CD14-positive monocyte (primary cell): ENCODE measurements at places on chromosomes 2 and 18.

- DNase-seq: no peak
Measured at GRCh38 chr2:231394211-231395141, 1.0 kb upstream of the B3GNT7 start.

DNA sequence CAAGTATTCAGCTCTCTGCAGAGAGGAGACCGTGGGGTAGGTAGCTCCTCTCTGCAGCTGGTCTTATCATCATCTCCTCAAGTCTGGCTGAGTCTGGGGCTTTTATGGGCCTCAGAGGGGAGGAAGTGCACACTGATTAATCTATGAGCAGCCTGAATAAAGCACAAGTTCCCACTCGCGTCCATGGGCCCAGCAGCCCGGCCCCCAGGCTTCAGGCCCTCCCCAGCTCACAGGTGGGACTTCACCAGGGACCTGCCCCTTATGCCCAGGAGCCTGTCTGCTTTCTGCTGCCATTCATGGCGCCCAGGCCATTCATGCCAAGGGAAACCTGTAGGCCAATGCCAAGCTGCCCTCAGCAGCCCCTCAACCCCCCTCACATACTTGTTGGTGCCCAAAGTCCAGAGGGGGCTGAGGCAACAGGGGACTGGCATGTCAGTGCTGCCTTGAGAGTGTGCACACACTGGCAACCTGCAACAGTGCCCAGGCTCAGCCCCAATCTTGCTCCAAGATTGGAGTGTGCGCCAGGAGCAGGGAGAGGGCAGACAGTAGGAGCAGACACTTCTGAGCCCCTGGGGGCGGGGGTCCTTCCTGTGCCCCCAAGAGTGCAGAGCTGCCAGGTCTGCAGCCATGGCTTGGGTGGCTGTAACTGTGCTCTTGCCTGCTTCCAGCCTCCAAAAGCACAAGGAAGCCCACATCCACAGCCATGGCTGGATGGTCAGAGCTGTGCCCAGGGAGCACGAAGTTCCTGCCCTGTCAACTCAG lies 375.6 kb upstream of the VWC2L start:
- DNase-seq: no peak

DNA sequence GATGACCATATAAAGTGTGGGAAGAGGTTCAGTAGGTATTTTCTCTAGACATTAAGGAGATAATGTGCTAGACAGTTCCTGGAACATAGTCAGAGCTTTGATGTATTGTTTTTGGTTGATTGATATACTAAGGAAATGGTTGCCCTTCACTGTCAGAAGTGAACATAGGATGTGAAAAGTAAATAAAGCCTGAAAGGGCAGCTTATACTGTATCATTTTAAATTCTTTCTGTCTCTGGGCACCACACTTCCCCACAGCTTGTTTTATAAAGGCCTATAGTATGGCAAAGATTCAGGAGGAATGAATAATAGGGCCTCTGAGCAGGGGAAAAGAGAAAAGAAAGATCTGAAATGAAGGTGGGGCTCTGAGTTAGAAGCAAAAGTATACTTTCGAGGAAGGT lies 72.7 kb upstream of the ITPRID2 start:
- no peak for DNase-seq

DNA sequence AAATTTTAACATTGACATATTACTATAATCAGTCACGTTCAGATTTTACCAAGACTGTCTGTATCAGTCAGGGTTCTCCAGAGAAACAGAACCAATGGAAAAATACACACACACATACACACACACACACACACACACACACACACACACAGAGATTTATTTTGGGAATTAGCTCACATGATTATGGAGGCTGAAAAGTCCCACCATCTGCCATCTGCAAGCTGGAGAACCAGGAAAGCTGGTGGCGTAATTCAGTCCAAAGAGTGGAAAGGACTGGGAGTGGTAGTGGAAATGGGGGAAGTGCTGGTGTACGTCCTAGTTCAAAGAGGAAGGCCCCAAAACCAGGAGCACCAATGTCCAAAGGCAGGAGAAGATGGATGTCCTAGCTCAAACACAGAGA lies 166.4 kb downstream of the AKAIN1 start:
- no peak for DNase-seq

GRCh38 chr18:71597219-71597618 lies 946.9 kb downstream of the CBLN2 start:
- no peak for DNase-seq

GRCh38 chr2:44205169-44205568 lies 36.5 kb downstream of the PPM1B start:
- DNase-seq: no peak

DNA sequence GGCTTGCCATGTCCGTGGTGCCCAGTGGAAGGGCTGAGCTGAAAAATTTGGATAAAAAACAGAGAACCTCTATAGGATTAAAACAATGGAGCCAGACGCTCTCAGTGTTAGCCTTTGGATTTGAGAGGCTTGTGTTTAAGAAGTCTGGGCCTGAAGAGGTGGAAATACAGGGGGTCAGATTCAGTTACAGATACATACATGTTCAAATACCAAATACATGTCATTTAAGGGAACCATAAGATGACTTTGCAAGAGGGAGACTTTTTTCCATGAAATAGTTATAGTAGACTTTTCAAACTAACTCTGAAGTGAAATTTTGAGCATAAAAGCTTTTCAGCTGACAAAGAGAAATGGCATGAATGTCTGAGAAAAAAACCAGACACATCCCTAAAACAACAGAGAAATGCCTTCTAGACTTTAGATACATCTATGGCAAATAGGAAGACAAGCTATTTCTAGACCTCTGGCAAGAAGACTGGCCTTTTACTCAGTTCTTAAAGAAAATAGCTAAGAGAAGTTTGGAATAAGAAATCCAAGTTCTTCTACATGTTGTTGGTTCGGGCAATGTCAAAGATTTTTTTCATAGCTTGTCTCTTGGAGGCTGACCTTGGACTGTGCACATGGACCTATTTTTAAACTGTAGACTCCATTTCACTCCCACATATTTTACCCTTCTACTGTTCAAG lies 112.9 kb downstream of the LTBP1 start:
- DNase-seq: no peak

DNA sequence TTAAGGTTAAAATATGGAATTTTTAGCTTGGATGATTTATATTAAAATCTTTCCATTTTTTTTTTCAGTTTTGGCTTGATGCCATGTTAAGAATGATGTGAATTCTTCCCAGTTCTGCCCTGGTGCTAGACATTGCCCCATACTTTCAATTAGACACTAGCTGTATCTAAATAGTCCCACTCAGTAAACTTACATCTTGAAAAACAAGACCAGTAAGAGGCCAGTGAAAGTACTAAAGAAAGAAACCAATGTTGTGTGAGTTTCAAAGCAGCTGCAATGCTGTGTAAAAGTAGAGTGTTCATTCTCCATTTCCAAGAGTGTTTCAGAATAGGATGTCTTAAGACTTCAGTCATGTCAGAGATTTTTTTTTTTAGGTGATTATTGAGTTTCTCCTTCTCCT lies 40.0 kb upstream of the CYBRD1 start:
- no peak for DNase-seq

DNA sequence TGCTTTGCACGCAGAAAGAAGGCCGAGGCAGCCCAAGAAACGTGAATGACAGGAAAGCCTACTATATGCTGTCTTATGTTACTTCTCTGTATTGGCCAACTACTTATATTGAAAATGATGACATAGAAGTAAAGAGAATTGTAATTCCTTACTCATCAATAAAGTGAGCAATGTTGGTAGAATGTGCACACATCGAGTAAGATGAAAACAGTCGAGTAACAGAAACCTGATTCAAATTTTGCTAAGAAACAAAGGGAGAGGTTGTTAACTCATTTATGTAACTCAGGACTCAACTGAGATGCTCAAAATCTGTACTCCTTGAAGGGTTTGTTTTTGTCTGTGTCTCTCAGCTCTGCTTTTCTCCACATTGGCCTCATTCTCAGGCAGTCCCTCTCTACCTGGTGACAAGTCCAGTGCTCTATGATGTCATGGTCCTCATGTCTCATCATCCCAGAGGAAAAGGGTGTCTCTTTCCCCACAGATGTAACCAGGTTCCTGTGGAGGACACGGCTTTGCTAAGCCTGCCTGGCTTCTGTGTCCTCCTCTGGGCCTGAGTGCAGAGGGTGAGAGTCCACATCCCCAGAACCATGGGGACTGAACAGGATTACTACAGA lies 30.3 kb upstream of the CCDC93 start:
- no peak for DNase-seq

DNA sequence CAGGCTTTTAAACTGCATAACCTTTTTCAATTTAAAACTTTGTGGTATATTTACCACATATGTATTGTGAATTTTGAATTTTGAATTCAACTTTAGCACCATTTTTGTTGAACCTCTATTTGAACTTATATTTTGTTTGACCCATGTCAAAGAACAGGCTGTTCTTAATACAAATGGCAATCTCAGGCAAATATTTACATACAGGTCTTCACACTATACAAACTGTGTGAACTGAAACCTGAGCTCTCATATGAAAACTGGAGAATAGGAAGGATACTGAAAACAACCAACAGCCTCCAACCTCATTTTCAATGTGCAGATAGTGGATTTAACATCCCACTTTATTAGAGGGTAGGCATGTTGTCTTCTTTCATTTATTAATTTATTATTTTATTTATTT lies 491.8 kb downstream of the KCNJ3 start:
- DNase-seq: no peak

- DNase-seq: no peak
Measured at GRCh38 chr2:215421859-215422461, 13.9 kb downstream of the FN1 start.

DNA sequence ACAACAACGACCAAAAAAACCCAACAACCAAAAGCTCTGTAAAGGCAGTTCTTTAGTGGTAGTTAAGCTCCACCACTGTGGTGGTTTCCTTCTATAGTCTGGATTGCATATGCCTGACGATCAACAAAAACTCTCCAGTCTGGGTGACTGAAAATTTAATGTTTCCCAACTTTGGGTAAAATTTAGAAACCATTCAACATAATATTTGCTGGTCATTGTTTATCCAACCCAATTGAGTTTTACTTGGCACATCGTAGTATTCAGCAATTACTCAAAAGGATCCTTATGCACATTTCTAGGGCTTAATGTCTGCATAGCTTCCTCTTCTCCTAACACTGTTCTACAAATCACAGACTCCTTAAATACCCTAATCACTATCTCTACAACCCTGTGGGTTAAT lies 1080.2 kb upstream of the NRXN1 start:
- DNase-seq: no peak

DNA sequence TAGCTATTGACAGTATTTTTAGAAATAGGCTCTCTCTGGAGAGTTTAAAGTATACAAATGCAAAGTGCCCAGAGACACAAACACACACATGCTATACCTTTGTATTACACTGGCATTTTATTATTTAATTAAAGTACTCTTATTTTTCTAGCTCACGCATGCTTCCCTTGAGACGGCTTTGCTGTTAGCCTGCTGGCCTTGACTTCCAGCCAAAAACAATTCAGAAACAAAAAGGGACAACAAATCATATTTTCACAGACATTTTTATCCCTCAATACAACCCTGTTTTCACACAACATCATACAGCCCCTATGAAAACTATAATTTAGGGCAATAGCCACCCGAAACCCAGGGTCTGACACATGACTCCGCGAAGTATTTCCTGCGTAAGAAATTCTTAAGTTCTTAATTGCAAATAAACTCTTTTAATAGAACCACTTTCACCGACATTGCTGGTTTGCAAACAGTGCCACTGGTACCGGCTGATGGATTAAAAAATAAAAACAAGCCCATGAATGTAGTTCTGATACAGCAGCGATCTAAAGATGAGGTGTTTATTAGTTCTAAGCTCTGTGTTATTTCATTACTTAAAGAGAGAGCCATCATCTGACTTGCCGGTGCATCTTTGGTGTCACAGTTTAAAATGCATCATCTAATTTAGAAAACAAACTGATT lies 185.1 kb downstream of the TCF4 start:
- no peak for DNase-seq

DNA sequence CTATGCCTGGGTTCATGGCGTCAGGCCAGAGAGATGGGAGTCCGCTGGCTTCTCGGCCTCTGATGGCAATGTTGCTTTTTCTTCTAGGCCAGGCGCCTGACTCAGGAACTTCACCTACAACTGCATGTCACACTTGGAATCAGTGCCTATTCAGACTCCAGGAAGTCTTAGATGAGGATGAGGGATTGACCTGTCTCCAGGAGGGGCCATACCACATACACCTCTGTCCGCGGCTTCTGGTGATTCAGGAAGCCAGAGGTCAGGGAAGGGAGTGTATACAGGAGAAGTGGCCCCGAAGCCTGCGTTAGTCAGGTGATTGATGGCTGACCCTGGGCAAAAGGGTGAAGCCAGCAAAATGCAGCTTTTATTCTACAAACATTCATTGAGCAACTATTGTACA lies 109.1 kb upstream of the RMDN2 start:
- DNase-seq: no peak

DNA sequence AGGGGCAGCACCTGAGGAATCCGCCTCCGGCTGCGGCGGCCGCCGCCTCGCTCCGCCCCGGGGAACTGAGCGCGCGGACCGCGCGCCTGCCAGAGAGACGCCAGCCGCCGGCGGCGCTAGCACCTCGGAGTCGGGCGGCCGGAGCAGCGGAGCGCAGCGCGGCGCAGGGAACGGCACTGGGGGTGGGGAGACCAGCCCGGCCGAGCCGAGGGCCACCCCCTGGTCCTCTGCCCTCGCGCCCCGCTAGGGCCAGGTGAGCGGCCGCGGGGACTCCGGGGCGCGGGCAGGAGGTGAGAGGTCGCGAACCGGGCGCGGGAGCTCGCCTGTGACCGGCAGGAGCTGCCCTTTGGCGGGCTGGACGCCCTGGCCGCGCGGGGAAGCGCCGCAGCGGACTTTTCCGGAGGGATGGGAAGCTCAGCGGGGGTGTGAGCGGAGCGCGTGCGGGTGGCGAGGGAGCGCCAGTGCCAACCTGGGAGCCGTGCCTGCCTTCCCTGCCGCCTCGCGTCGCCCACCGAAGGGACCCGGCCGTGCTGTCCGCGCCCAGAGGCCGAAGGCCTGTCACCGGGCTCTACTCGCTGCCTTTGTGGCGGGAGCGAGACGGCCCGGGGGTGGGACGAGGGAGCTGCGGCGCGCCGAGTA lies at the start of gene GREB1L:
Gene GREB1L, plus strand, starts transcription at position 92 of the 639 bp plus-strand sequence. CDS start 141,287 bp downstream, outside the sequence.
- no peak for DNase-seq

GRCh38 chr2:234980451-234981187 lies 28.8 kb downstream of the SH3BP4 start:
- no peak for DNase-seq

DNA sequence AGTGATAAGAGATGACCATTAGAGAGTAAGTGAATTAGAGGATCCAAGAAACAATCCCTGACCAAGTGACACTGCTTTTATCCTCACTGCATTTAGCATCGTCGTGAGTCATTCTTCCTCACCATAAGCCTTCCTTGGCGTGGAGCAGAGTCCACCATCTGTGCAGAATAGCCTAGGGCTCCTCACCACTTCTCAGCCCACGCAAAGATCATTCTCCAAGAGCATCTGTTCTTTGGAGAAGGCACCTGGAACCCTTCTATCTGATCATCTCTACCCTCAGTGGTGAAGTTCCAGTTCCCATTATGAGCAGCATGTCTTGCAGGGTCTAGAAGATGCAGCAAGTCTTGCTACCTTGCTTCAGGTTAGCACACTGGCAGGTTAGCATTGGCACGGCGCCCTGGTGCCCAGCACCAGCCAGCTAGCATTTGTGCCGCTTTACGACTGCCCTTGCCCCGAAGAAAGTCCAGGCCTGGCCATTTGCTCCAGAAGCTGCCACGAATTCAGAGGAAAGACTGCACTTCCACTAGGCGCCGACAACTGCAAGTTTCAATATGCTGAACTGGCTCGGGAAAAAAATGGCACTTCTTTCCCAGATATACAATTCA lies 225.8 kb downstream of the TTC32 start:
- no peak for DNase-seq
